GM03348 (cell line): ENCODE measurements at places on chromosomes 6 and 20.

DNA sequence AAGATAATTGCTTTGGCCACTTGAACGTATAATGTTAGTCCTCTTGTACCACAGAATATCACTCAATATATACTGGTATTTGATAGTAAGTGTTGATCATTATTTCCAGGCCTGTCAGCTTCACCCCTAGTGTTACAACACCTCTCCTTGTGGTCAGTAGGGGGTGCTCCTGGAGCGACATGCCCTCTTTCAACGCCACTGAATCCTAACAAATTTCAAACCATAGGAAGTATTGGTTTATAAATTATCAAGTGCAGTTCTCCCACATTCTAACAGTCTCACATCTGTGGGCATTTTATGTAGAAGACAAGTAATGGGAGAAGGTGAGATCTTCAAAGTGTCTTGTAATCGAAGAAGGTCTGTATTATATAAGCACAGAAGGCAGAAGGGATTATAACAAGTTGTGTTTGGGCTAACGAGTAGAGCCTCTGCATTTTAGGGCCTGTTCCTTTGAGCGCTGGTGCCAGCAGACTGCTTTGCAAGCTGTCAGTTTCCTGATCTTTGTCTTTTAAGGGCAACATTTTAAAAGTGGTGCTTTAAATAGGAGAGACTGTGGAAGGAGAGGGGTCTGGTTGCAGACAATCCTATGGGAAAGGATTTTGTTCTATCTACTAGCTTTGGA, 57.1 kb upstream of the CEP162 start:
- DNase-seq = no peak

DNA sequence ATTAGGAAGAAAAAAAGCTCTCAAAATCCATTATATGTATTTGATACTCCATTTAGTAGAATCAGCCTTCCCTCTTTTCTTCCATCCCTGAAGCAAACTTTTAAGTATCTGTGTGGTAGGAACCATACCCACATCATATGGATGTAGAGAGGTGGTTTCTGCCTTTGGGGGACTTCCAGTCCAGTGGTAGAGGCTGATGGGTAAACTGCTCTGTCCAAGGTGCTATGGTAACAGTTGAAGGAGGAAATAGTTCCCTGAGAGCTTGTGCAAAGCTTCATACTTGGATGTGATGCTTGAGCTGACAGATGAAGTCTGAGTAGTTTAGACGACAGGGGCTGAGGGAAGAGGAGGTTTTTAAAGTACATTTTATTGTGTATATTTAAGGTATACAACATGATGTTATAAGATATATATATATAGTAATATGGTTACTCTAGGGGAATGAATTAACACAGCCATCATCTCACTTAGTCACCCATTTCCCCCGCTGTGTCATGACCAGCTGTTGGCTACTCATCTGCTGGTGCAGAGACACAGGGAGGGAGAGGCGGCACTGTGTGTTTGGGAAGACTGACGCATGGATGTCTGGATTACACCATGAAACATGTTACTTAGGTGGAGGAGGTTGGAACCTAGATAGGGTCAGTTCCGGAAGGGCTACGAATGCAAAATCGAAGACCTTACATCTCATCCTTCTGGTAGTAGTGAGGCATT, 185.2 kb downstream of the FARS2 start:
- no peak for DNase-seq

DNA sequence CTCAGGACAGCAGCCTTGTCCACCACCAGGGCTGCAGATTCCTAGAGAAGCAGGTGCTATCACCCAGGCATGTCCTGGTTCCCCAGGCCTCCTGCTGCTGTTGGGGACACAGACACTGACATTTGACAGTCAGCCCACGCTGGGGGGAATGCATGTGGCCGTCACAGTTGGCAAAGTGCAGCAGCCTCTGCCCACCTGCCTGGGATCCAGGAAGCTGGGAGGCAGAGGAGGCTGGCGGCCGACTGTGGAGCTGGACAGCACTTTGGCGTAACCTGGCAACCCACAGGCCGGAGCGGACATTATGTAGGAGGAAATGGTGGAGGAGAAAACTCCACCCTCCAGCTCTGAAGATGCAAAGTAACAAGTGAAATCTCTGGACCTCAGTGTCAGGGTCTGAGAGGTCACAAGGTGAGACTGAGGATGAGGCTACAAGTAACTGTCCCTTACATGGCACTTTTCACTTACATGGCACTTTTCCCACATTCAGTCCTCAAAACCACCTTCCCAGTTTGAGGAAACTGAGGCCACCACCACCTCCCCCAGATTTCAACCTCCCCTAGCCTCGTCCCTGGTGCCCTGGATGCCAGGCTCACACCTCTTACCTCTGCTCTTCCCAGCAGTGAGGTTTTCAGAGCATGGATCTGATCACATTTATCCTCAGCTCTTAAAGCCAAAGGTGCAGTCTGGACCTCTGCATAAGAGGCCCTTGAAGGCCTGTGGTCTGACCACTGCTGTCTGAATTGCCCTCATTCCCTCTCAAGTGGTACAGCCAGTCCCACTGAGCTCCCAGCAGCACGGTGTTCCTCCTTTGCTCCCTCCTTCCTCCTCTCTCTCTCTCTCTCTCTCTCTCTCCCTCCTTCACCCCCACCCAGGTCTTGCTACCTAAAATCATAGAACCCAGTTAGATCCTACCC, 8.7 kb downstream of the MAP1LC3A start:
- DNase-seq = no peak

DNA sequence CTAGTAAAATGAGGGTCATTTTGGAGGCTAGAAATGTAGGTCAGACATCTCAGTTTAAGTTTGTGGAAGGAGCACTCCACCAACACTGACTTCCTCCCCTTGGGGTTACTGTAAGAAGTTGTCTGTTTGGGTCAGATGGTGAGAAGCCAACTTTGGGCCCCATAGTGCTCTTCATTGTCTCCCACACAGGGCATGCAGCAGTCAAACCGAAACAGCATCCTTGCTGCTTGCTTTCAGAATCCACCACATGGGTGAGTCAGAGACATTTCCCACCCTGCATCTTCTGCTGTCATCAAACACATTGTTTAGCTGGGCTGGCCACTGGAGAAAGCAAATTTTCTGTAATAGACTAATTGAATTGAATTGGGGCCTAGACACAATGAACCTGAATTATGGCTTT, 16.8 kb downstream of the IL17F start:
- no peak for DNase-seq

DNA sequence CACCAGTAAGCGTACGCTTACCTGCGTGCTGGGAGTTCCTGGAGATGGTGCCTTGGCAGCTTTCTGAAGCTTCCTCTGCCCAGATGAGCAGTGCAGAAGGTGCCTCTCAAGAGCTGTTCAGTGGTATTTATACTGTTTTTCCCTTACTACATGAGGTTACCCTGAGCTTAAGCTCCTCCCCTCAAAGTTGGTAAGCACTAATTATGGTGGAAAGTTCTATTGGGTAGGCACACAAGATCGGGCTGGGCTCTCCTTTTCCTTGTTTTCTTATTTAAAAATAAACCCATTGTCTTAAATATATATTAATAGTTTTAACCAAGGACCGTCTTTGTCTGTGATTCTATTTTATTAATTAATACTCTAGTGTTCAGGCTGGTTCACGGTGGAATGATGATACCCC, at the start of gene COL10A1:
COL10A1 (minus strand) TSS at position 101 of the 400 bp plus-strand sequence. CDS start 640 bp downstream, outside the sequence.
- no peak for DNase-seq

DNA sequence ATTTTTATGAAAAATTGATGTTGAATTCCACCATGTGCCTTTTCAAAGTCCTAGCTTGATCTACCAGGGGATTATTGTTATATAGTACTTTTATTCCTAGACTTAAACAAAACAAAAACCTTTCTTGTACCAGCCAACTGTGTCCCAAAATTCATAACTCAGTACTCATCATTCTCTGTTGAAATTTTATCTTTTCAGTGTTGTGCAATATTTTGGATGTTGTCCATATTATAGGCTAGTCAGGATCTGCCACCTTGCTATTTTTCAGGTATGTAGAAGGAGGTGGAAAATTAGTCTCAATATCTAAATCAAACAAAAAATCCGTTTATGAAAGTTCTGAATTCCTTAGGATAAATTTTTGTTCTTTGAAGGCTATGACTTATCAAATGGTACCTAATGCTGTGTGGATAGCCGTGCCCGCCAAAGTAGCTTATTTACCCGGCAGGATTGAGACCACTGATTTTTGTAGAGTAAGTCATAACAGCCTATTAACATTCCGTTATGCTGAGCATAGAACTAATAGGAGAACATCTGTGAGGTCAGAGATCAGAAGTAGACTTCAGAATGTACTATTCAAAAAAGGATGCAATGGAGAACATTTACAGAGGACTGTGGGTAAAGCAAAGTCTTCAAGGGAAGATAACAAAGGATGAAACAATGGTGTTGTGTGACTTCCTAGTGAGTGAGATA, 304.7 kb downstream of the SOX4 start:
- peak; percentile 13 for DNase-seq

GRCh38 chr6:89022798-89023197, 57.8 kb upstream of the PNRC1 start:
- DNase-seq = peak; percentile 47

DNA sequence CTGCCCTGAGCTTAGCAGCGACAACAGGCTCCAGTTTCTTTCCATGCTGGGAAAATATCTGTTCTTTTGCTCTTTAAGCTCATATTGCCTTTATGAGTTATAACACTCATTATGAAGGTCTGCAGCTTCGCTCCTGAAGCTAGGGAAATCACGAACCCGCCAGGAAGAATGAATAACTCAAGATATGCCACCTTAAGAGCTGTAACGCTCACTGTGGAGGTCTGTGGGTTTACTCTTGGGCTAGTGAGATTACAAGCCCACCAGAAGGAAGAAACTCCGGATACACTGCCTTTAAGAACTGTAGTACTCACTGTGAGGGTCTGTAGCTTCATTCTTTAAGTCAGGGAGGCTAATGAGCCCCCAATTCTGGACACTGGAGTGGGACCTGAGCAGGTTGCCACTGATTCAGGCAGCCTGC, 3.0 kb upstream of the SSR1 start:
- no peak for DNase-seq

DNA sequence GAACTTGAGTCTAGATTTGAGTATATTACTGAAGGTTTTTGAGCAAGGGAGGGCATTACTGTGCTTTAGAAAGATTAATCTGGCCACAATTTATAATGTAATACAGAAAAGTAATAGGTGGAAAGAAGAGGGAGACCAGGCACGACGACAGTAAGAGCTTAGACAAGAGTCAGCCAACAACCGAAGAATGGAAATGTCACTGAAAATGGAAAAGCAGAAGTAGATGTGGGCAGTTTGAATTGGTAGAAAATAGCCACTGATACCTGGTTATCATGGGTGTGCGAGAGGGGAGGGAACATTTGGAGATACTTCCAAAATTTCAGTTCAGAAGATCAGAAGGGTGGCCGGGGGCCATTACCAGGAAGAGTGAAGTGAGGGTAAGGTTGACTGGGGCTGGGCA, 339.1 kb downstream of the UTRN start:
- DNase-seq = no peak

DNA sequence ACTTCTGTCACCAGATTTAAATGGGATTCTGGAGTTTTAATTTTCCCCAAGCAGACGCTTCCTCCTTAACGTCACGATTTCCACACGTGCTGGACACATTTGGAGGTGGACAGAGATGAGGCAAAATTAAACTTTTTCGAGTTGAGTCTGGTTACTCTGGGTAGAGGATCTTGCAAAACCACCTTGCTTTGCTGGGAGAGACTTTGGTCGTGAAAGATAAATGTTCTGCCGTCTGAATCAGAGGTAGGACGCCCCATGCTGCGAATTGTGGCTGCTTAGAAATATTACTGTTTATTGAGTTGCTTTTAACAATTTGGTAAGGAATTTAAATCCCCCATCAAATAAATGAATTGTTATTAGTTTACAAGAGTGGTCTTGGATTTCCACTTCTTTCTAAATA, 46.8 kb downstream of the CTCFL start:
- no peak for DNase-seq

DNA sequence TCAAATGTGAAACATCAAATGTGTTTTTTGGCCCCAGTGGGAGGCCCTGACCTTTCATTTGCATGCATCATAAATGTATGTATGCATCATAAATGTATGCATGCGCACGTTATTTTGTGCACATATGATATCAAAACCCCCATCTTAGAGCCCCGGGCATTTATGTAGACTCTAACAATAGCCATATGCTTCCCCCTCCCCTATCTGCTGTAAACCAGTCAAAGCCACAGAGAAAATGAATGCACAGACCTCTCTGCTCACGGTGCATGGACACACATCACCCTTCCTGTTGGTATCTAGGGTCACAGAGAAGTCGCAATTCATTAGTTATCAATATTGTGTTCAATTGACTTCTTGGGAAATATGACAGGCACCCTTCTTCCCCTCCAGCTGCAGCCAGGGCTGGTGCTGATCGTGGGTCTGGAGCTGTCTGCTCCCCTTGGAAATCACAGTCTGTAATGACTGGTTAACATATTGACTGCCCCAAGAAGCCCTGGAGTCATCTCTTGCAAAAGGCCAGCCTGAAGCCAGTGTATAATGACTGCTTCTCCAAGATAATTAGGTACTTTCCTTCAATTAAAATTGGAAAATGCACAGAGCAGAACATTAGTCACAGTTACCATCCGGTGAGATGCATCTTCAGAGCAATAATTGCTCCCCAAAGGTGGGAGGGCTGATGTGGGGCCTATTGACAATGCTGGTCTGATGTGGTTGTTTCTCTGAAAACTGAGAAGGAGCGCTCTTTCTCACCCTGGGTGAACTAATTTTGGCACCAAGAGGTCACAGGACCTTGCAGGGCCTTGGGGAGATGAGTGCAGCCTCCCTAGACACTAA, 532.2 kb downstream of the CDH26 start:
- no peak for DNase-seq

DNA sequence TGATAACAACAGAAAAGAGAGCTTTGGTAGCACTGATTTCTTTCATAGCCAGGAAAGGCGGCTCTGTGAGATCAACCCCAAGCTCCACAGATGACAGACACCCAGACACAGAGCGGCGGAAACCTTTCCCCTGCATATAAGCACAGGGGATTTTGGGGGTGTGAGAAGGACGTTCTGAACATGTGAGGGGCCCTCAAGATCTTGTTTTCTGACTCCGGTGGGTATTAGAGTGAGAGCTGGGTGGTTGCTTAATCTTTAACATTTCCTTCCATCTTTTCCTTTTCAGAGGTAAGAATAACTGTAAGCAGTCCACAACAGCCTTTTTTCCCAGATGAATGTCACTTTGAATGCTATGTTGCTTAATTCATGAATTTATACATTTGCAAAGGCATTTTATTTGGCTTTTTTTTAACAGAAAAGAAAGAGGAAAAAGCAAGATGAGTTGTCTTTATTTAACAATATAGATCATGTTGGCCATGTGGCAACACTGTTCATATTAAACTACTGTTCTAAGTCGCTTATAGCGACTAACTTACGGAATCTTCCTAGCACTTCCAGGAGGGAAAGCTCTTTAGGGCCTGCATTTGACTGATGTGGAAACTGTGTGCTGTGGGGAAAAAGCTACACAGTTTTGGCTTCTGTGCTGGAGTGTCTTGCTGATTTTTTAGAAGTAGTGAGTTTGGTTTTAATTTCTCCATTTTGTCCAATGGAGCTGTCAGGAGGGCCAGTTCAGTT, 80.5 kb upstream of the NAA20 start:
- DNase-seq = no peak

GRCh38 chr20:63279931-63280330, 7.3 kb downstream of the ARFGAP1 start:
- no peak for DNase-seq

GRCh38 chr6:5681480-5681879, 325.2 kb downstream of the NRN1 start:
- no peak for DNase-seq

- DNase-seq = peak; percentile 65
Observed at GRCh38 chr20:59013959-59014608, 5.1 kb upstream of the TUBB1 start.

GRCh38 chr6:32882879-32883250, 28.9 kb downstream of the PSMB9 start:
- DNase-seq = peak; percentile 24
